Choroid plexus epithelial cell (primary cell): ENCODE measurements at places on chromosomes 7 and 10.

- no peak for DNase-seq
These were observed 11.7 kb downstream of the TMEM254 start for GRCh38 chr10:80090121-80090520.

DNA sequence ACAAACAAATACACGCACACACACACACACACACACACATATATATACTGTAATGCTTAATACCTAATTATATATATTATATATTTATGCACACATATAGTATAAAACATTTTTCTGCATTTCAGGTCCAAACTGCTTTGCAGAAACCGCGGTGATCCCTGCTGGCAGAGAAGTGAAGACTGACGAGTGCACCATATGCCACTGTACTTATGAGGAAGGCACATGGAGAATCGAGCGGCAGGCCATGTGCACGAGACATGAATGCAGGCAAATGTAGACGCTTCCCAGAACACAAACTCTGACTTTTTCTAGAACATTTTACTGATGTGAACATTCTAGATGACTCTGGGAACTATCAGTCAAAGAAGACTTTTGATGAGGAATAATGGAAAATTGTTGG, 138.5 kb downstream of the VWC2 start:
- no peak for DNase-seq

- DNase-seq: no peak
These were observed 87.1 kb upstream of the AFAP1L2 start for GRCh38 chr10:114491419-114491818.

DNA sequence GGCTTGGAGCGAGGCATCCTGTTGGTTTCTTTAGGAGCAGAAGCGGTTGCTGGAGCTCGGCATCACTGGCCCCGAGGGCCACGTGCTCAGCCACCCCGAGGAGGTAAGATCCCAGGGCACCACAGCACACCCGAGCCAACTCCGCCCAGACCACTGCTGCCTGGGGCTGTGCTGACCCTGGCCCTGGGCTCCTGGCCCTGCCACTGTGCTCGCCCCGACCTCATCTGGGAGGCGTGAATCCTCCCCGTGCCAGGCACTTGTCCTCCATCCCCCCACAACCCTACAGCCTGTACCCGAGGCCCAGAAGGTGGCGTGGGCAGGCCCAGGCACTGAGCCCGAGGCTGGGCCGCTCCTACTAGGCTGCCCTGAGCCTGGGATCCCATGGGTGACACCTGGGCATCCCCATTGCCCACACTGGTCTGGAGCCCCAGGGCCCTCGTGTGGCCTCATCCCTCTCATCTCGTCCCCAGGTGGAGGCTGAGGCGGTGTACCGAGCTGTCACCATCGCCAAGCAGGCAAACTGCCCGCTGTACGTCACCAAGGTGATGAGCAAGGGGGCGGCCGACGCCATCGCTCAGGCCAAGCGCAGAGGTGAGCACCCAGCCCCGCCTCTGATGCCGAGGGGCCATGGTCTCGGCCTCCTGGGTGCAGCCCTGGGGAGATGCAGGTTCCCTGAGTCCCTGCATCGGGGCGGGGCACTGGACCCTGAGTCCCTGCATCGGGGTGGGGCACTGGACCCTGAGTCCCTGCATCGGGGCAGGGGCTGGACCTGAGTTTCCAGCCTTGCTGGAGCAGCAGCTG, 11.8 kb downstream of the DPYSL4 start:
- no peak for DNase-seq

DNA sequence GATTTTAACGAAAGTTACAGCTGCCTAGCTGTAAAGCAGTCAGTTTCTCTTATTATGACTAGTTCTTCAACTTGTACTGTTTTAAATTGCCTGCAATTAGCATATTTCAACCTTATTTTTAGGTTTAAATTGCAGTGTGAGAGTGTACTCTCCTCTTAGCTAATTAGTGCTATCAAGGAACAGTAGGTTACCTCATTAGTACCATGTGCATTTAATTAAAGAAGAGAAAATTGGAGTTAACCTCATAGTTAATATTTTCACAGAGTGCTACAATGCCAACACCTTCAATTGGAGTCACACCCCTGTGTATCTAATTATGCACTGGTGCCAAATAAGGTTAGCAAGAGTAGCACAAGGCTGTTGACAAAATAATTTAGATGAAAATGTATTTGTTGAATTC, 154.6 kb downstream of the FOXP2 start:
- DNase-seq: no peak

DNA sequence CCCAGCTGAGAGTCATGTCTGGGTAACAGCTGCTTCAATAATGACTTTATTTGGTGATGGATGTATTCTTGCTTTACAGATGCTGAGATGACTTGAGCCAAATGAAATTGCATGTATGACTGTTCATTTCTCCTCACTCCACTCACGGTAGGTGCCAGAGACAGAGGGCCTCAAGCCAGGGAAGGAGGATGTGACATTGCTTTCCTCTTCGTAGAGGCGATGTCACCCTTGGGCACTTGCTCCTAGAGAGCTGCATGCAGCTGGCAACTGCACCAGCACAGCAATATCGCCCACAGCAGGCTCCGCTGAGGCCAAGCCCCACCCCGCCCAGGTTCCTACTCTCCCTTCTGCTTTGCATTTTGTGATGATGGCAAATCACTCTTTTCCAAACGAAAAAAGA, 116.6 kb upstream of the AOAH start:
- DNase-seq: no peak

GRCh38 chr7:81628951-81629350, 140.9 kb downstream of the HGF start:
- no peak for DNase-seq

GRCh38 chr10:50554995-50555568, 68.7 kb downstream of the SGMS1 start:
- DNase-seq: peak; percentile 70

DNA sequence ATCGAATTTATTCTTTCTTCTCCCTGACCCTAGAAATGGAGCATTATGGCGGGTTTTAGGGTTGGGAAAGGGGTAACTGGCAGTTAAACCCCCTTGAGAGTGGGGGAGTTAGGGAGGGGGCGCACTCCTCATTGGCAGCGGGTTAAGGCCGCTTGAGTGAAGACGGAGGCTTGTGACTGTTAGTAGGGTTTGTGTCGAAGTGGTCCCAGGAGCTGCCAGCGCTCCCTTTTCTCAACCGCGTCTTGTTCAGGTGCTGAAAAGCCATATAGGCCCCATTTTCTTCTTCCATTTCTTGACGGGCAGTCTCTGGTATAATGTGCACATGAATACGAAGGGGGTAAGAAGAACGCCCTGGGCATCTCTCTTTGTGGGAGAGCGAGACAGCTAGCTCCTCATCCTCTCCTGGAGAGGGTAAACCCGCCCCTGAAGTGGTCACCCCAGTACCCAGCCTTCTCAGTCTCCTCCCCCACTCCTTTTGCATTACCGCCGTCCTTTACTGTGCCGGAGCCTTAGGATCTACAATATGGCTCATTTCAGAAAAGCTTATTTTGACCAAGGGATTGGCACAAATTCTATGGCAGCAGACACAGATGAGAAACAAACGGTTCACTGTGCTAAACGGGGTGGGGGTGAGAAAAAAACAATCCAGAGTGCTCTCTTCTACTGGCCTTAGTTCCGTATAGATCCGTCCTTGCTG, 836 bp downstream of the KMT2E start:
- peak; percentile 56 for DNase-seq

- peak; percentile 61 for DNase-seq
These were observed 25.7 kb downstream of the SUV39H2 start for GRCh38 chr10:14904316-14904732.

GRCh38 chr7:141511676-141512396, 39.4 kb upstream of the AGK start:
- DNase-seq: peak; percentile 1

DNA sequence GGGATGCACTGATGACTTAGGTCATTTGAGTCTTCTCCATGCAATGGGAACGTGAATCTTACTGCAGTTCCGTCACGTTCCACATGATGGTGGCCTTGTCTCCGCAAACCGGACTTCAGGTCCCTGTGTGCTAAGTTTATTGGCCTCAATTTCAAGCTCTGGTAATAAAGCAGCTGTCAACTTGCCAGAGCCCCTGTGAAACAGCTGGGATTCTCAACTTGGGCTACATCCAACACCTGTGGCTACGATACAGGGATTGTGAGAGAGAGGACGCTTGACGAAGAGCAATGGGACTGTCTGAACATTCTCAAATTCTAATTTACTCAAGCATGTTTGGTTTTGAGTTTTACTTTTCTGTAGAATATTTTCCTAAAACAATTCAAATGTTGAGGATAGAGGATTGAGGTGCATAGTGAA, 174.2 kb downstream of the PTN start:
- DNase-seq: peak; percentile 88

GRCh38 chr10:132849546-132850031, 63.6 kb upstream of the NKX6-2 start:
- DNase-seq: no peak

- DNase-seq: peak; percentile 17
These were observed 359.7 kb upstream of the ZNF32 start for GRCh38 chr10:44008270-44008916.

- DNase-seq: no peak
These were observed 616.9 kb upstream of the FOXK1 start for GRCh38 chr7:4065190-4065589.

DNA sequence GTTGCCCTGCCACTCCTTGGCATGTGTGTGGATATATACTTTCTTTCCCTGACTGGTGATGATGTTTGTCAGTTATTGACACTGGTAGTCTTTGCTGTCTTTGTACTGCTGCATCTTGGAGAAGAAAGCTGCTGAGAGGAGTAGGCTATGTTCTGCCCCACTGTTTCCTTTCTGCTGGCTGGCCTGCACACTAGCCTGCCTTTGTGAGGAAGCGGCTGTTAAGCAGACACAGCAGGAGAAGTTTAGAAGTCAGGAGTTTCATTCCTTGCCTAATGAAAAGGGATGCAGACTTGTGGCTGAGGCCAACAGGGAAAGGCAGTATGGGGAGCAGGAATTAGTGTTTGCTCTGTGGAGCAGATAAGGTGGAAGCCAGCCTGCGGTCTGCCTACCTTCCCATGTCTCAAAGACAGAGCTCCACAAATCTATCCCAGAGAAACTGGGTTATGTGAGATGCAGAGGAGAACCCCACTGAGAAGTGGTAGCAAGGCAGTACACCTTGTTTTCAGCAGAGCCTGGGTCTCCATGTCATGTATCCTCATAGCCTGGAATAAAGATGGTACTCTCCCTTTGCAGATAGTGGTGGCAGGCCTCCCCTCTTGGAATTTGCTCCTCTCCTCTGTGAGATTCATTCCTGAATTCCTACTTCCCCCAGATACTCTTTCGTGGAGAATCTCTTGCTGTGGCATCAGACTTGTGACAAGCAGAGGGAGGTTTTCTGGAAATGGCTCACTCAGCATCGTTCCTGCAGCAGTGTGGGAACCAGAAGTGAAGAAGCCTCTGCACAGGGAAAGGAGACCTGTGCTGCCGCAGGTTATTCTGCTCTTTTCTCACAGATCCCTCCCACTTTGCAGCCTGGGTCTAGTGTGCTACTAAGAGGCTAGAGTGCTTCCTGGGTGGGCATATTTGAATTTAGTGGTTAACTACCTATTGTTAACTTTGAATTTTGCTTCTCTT, 130.2 kb downstream of the LRRC4 start:
- peak; percentile 63 for DNase-seq

GRCh38 chr7:131328377-131329175, 900 bp downstream of the MKLN1 start:
- peak; percentile 46 for DNase-seq

DNA sequence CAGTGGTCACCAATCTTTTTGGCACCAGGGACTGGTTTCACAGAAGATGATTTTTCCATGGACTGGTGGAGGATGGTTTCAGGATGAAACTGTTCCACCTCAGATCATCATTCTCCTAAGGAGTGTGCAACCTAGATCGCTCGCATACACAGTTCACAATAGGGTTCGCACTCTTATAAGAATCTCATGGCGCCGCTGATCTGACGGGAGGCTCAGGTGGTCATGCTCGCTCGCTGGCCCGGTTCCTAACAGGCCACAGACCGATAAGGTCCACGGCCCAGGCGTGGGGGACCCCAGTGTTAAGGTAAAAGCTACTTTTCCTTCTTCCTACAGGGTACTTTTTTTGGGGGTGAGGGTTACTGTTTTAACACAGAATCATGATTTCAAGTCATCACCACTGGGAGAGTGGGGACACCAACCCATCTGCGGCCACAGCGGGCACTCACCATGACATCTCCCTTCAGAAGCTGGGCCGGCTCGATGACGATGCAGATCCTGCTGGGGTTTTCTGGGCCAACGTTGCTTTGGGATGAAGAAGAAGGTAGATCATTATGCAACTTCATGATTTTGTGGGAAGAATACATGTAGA, 170.5 kb downstream of the TNS3 start:
- no peak for DNase-seq

DNA sequence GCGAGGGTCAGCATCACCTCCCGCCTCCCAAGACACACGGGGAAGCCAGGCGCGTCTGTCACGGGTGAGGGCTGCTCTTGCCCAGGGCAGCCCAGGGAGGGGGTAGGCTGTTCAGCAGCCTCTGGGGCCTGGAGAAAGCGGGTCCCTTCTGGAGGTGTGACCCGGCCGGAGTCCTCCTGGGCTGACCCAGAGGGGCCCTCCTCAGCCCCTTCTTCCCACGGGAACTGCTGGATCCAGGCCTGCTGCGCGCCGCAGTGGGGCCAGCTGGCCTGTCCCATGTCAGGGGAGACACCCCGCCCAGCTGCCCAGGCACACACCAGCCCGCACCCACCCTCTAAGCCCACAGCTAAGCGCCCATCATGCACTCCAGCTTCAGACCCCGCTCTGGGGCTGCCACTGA, 41.8 kb downstream of the INSIG1 start:
- no peak for DNase-seq

DNA sequence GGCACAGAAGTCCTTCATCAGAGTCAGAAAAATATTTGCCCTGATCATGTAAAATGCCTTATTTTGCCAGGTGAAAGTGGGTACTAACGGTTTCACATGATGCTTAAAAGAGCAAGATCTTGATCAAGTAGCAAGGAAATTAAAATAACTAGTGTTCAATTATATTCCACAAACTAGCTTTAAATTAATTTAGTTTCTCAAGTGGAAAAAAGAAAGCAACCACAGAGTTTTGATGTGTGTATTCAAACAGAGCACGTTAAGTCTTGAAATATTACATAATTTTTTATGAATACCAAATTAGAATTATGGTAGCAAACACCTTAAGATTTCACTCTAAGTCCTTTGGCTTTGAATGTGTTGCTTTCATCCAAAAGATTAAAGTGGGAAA, 47.3 kb downstream of the PIP4K2A start:
- no peak for DNase-seq

- DNase-seq: no peak
These were observed 25.0 kb upstream of the CDH23 start for GRCh38 chr10:71371750-71372166.

DNA sequence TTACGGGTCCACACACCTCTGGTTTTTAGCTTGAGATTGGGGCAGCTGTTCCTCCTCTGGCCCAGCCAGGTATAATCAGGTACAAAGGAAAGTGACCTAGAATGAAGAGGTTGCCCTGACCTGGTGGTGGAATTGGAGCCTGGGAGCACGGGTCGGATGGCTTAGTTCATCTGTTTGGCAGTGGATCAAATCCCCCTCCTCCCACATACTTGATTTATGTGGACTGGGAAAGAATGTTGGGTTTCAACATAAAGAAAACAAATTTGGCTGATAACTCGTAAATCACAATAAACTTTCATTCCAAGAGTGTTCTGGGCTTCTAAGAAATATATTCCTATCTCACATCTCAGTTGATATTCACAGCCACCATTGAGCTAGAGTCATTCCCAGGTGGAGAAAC, 186.8 kb downstream of the CUX1 start:
- DNase-seq: peak; percentile 25
